ENCODE measurements at places on chromosomes 16 and 17. TPM values are rescaled to one million over a fixed set of nuclear protein-coding genes. Genes with fewer than 3 reads are reported as not detected.
A peak's percentile ranks its signal among the peaks of the same experiment; 100 is the strongest.

Gene CDIP1
- 19.2 TPM for total RNA-seq

Gene ZNF652
- 69.4 TPM for total RNA-seq

Gene OTOP3
- total RNA-seq = not detected

Gene MSI2
- total RNA-seq = 20.1 TPM

Gene KRTAP3-2
- total RNA-seq = not detected

Gene CCNF
- 2.7 TPM for total RNA-seq

Gene BCL6B
- total RNA-seq = 13.2 TPM

Gene MT1M
- 42.6 TPM for total RNA-seq

Gene GNG13
- total RNA-seq = not detected

Gene ATAD5
- total RNA-seq = 2.2 TPM

- DNase-seq = no peak
Measured at GRCh38 chr17:49015179-49015923, 18.2 kb downstream of the IGF2BP1 start.

DNA sequence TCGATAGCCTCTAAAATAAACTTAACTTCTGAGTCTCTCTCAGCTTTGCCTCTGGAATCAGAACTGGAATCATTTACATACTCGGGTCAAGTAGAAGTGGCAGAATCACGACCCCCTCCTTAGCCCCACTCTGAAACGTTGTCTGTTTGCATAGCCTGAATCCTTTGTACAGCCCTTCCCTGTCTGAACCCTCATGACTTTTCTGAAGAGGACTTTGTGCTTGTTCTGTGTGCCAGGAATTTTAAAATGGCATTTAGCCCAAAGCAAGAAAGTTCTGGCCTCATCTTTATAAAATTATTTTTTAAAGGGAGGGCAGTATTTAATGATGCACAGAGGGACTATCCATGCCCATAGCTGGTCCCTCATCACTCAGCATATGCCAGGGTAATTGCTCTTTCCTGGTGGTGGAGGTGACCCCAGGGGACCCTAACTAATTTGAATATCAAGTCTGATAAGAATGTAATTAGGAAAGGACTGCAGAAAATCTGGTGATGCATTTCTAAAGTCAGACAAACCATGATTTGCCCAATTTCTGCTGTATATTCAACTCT is 342.7 kb upstream of the TNRC6C start:
- no peak for DNase-seq

- peak; percentile 29 for DNase-seq
Measured at GRCh38 chr17:12081720-12082119, 61.0 kb downstream of the MAP2K4 start.

GRCh38 chr17:50547035-50547735 is at the start of gene SPATA20:
Gene SPATA20 (plus strand): TSS chr17:50547174. CDS start chr17:50547209, 35 bp downstream.
- DNase-seq = peak; percentile 97

GRCh38 chr16:65069065-65069464 is 52.8 kb downstream of the CDH11 start:
- no peak for DNase-seq

GRCh38 chr16:67718668-67719047 is 458 bp downstream of the GFOD2 start:
- DNase-seq = no peak

DNA sequence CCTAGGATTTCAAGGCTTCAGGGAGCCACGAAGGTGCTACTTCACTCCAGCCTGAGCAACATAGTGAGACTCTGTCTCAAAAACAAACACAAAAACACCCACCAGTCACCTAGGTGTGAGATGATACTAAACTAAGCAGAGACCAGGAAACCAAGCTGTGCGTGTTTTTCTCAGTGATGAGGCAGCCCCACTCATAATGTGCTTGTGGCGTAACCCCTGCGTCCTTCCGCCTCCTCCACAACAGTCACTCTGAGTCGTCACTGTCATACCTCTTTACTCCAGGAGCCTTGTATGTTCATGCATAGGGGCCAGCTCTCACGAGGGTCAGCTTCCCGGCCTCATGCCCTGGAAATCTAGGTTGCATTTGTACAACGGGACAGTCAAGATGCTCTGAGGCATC is 31.1 kb upstream of the SLC47A1 start:
- no peak for DNase-seq

DNA sequence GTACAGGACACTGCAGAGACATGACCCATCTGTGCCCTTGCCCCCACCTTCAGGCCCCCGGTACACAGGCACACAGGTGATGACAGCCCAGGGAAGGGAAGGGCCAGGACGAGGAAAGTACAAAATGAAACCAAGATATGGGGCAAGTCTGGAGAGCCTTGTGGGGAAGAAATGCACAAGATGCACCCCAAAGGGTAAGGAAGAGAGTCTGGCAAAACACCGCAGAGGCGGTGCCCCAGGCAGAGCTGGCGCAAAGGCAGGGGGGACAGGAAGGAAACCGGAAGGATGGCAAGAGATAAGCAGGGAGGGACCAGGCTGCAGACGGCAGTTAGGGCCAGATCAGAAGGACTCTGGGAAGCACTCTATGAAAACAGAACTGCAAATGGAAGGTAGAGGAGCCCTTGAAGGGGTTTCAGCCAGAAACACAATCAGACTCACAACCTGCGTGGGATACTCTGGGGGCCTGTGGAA is 81.4 kb downstream of the SLC39A11 start:
- DNase-seq = no peak

DNA sequence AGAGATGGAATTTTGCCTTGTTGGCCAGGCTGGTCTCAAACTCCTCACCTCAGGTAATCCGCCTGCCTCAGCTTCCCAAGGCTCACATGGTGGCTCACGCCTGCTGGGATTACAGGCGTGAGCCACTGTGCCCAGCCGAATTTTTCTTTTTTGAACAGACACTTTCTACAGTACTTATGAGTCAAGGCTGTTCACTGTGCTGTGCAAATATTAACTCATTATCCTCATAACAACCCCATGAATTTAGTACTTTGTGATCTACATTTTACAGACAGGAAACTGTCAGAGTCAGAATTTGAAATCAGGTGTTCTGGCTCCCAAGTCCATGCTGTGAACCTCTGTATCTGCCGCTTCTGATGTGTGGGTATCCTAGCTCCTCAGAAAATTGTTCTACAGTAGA is 25.7 kb upstream of the RASL10B start:
- no peak for DNase-seq

GRCh38 chr17:5809056-5809455 is 224.7 kb upstream of the NLRP1 start:
- no peak for DNase-seq

DNA sequence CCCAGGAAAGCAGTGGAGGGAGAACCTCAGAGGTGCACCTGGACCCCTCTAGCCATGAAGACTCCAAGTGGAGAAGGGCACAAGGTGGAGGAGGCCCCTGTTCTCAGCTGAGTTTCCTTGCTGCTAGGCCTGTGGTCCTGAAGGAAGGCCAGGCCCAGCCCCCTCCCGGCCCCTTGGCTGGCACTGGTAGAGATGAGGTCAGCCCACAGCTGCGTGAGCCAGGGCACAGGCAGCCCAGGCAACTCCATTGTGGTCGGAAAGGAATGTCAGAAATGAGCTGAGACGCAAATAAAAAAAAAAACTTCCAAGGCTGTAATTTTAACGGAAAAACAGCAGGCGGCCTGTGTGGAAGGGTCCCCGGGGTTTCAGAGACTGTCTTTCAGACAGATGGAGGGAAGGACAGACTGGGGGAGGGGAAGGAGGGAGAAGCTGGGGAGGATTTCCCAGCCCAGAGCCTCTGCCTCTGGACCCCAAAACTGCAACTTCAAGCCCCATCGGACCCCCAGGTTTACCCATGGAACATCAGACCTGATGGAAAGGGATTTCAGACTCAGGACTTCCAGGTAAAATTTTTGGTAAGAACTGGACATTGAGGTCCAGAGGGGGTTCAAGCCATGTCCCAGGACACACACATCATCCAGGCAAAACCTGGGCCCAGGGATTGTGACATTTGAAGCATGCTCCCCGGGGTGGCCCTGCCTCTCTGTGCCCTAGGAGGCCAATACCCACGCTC is 25.6 kb upstream of the MRPS23 start:
- DNase-seq = peak; percentile 83

GRCh38 chr16:67713647-67714273 is 5.4 kb downstream of the GFOD2 start:
- no peak for DNase-seq

DNA sequence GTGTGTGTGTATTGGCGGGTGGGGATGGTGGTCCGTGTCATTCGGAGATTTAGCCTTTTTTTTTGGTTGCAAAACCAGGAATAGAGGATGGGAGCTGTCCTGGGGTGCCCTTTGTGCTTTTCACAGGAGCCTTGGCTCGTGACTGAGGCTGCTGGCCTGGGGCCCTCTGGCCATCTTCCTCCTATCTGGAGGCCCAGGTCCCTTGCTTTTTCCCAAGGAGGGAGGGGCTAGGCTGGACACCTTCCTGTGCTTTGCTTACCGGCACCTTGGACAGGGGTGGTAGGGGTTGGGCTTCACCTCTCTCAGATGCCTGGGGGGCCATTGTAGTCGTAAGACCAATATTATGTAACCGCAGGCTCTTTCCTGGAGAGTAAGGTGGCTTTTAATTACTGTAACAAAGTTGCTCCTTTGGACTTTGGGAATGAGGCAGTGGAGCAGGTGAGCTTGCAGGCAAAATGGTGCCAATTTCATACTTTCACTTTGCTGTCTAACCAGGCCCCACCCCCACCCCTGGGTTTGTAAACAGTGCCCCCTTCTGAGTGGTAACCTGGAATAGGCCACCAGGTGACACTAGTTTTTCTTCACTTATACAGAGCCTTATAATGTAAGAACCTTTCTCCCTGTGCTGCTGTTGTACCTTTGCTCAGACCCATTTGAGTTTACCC is 1.2 kb downstream of the DYNLL2 start:
- DNase-seq = peak; percentile 60

- peak; percentile 89 for DNase-seq
Measured at GRCh38 chr17:4412933-4413831, 20.6 kb upstream of the SPNS3 start.

GRCh38 chr16:66605979-66606751 is 1.7 kb downstream of the CMTM3 start:
- no peak for DNase-seq

GRCh38 chr16:31082368-31083045 is 6.2 kb downstream of the PRSS53 start:
- DNase-seq = no peak

- peak; percentile 62 for DNase-seq
Measured at GRCh38 chr16:85383836-85384832, 229.0 kb upstream of the GSE1 start.

DNA sequence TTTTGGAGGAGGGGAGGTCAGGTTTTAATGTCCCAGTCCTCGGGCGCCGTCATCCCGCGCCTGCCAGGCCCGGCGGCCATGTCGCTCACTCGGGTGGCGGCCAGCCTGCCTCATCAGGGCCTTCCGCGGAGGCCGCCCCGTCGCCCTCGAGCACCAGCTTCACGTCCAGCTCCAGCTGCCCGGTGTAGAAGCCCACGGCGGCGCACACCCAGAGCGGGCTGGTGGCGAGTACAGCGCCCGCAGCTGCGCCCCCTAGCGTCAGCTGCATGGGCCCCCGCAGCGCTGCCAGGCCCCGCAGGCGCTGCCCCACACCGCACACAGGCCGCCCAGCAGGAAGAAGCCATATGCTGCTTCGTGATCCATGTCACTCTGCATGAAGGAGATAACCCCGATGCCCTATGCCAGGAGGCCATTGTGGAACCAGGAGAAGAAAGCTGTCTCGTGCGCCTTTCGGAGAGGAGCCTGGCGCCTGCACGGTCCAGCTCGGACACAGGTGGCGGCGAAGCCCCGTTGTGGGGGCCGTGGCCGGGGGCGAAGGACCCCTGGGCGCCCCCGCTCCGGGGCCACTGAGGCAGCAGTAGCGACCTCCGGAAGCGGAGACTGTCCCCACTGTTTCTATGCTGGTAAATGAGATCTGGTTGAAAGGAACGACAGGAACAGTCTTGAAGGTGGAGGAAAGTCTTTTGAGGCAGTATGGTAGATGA is 9.6 kb downstream of the AP2B1 start:
- DNase-seq = no peak

DNA sequence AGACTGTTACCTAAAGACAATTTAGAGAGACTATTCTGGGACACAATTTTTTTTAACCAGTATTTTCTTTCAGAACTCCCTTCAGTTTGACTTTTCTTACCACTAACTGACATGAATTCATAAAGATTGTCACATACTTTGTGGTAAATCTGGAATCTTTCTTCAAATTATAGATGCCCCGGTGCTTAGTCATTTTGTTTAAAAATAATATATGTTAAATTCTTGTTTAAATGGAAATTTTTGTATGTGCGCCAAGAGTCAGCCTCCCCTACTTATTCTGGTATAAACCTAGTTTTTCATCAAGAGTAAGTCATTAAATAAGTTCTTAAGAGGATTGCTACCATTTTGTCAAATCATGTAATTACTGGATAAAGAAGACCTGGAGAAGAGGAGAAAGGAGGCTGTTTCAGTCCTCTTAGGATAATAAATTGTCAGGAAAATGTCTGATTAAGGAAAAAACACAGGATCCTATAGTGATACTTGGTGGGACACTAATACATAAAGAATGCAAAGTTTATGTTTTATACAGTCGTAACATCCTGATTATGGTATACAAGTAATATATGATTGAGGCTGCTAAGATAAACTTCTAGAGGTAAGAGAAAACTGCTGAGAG is 424.4 kb downstream of the PMP22 start:
- no peak for DNase-seq

- peak; percentile 94 for DNase-seq
Measured at GRCh38 chr17:43832976-43833829, at the start of gene MPP3. Gene MPP3 (minus strand): TSS chr17:43833146. CDS start chr17:43831906, 1,240 bp downstream.

DNA sequence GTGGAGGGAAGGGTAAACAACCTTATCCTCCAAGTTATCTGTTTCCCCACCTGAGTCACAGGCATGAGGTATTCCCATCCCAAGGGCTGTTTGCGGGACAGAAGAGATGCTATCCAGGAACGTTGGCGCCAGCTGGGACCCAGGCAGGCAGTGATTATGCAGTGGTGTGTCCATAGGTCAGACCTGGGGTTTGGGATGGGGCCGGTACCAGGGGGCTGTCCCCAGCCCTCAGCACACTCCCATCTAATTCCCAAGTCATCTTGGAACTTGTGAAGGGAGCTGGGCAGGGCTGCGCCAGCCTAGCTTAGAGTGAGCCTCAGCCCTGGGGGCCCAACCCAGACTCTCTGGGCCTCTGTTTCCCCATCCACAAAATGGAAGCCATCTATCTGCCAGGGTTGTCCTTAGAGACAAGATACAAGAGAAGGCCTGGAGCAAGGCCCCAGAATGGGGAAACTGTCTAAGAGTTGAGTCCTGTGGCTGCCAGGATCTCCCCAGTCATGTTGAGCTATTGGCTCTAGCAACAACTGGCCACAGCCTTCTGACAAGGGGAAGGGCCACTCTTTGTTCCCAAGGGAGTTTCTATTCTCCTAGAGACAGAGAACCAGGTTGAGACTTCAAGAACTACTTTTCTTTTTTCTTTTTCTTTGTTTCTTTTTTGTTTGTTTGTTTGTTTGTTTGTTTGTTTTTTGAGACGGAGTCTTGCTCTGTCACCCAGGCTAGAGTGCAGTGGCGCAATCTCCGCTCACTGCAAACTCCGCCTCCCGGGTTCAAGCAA is 9.8 kb upstream of the JUP start:
- no peak for DNase-seq

GRCh38 chr17:81403671-81404534 is 8.6 kb downstream of the BAHCC1 start:
- DNase-seq = peak; percentile 88
